ENCODE measurements at places on chromosomes 5 and 9.

DNA sequence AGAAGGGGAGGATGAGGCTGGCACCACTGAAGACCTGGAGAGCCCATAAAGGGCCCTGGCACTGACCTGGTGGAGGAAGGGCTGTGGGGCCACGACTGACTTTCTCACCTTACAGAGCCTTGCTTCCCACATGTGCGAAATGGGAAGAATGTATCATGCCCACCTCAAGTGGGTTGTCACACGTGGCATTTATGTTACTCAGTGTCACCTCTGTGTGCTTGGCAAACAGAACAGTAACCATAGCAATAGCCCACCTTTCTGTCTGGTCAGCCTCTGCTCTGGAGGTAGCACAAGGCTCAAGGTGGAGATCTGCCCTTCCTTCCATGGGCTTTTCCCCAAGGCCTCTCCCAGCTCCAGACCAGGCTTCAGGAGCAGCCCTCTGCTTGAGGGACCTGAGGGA lies 16.7 kb downstream of the TCF7 start:
- DNase-seq, result no peak

DNA sequence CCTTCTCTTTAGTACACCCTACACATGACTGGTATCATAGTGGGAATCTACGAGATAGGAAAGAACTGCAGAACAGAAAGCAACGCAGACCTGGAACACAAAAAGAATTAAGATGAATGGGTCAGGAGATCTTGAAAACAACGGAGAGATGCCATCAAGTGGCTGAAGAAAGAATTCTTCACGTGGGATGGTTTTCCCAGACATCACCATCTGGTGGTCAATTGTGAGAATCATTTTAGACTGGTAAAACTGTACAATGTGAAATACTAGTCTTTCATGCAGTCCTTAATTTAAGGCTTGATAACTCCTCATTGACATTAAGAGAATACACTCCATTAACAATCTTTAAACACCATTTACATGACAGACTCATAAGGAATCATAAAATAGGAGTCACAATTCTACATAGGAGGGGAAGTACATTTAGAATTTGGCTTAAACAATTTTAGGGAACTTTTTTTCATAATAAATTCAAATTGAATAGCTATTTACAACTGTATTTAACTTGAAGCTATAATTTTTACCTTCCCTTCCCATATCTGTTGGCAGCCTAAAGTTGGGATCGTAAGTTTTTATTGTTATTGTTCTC lies 128.4 kb upstream of the TRPM3 start:
- DNase-seq, result peak; percentile 71

- DNase-seq, result no peak
These were observed 196.4 kb downstream of the CDK5RAP2 start for GRCh38 chr9:120383611-120383998.

DNA sequence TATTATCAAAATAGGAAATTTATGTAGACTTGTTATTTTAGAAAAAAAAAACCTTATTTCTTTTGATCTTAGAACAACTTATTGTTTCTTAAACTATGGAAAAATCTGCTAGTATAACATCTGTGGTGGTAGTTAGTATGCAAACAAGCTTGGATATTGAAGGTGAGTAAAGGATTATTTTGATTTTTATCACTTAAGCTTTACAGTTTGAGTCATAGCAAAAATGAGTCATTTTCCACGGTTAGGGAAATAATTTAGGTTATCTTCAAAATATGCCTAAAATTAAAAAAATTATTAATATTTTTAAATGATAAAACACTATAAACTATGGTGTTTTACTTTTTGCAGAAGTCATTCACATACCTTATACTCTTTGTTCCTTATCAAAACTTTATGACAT lies 107.2 kb upstream of the DHFR start:
- DNase-seq, result no peak

- DNase-seq, result no peak
These were observed 20.7 kb upstream of the ROPN1L start for GRCh38 chr5:10420932-10421331.

GRCh38 chr5:39100851-39101396 lies 26.7 kb upstream of the RICTOR start:
- no peak for DNase-seq

GRCh38 chr5:51488803-51489642 lies 105.8 kb downstream of the ISL1 start:
- peak; percentile 7 for DNase-seq

GRCh38 chr9:74595286-74595685 lies 98.2 kb downstream of the RORB start:
- DNase-seq, result no peak

GRCh38 chr5:132754947-132755346 lies 7.7 kb downstream of the CCNI2 start:
- no peak for DNase-seq

GRCh38 chr5:82862261-82862660 lies 214.9 kb downstream of the TMEM167A start:
- no peak for DNase-seq

GRCh38 chr9:112252194-112252593 lies 77.1 kb upstream of the SUSD1 start:
- no peak for DNase-seq

DNA sequence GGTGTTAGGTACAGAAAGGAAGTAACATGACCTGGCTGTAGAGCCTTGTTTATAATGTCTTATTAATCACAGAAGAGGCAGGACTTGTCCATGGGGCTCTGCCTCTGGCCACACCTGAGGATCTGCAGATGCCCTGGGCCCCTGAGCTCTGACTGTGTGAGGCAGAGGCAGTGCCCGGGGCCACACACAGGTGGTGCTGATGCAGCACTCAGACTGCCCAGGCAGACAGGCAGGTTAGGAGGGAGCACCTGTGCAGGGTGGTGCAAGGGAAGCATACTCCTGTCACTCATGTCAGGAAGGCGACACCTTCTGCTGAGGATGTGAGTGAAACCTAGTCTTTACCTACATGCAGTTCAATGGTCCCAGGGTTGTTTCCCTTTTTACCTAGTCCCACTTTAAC lies 88.7 kb downstream of the CFAP90 start:
- no peak for DNase-seq

DNA sequence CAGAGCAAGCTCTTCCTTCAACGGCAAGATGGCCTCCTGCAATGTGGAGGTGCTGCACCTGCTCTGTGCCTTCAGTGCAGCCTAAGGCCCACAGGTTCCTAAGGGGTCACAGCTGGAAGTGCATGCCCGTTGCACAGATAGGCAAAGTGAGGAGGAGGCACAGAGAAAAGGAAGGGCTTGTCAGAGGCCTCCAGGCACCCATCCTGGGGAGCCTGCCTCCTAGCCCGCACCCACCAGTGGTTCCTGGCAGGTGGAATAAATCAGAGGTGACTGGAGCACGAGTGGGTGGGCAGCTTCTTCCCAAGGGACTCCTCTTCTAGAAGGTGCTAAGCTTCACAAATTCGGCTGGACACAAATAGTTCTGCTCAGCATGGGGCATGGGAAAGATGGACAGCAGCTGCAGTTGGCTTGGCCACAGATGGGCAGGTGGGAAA lies 52.8 kb upstream of the STXBP1 start:
- DNase-seq, result no peak

GRCh38 chr9:30732060-30732459 lies 1652.4 kb upstream of the ACO1 start:
- no peak for DNase-seq

- no peak for DNase-seq
These were observed 28.4 kb downstream of the PRRC2B start for GRCh38 chr9:131422241-131422792.

GRCh38 chr9:105670315-105670714 lies 8.1 kb downstream of the TAL2 start:
- DNase-seq, result no peak
